ENCODE measurements at places on chromosomes 1 and 21.

GRCh38 chr21:46666941-46667740, 31.7 kb downstream of the PRMT2 start:
- DNase-seq: no peak

DNA sequence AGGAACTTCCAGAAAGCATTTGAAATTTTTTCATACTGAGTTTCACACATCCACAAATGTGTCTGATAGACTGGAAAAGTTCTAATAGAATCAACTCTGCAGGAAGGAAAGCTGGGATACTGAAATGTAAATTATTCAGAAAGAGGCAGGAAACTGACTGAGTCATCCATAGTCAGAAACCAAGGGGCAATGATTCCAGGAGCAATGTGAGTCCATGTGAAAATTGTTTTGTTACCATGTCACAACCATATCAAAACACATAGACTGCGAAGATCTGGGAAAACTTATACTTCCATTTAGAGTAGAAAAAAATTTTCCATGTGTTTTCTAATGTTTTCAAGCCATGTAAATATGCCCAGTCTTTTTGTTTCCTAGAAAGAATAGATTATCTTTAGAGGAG, 142.3 kb upstream of the TMPRSS15 start:
- DNase-seq: no peak

GRCh38 chr1:218436346-218436745, 91.2 kb downstream of the TGFB2 start:
- no peak for DNase-seq

GRCh38 chr21:25938658-25939395, 204.1 kb downstream of the GABPA start:
- no peak for DNase-seq
